Neural crest cell (in vitro differentiated cells): ENCODE measurements at places on chromosomes 2 and 18. TPM values are rescaled to one million over a fixed set of nuclear protein-coding genes. Genes with fewer than 3 reads are reported as not detected.

The XDH gene
- total RNA-seq = 0.75 and 1.5 TPM in 2 replicates

The UGT1A6 gene
- total RNA-seq = not detected in 2 replicates

The SMC6 gene
- 33.6 and 38.2 TPM in 2 replicates for total RNA-seq

The C2orf68 gene
- total RNA-seq = 50.4 and 53.7 TPM in 2 replicates

The GATA6 gene
- not detected in 2 replicates for total RNA-seq

The FLACC1 gene
- total RNA-seq = 0.77 and 1.0 TPM in 2 replicates

The TTN gene
- total RNA-seq = under 0.01 TPM in 2 replicates

The ARL4C gene
- total RNA-seq = 27.3 and 29.5 TPM in 2 replicates

The HOXD12 gene
- total RNA-seq = not detected in 2 replicates

The TMEM247 gene
- total RNA-seq = not detected in 2 replicates

The SPATA3 gene
- not detected in 2 replicates for total RNA-seq

The DCDC2C gene
- not detected in 2 replicates for total RNA-seq

The C2orf76 gene
- total RNA-seq = 10.6 and 11.6 TPM in 2 replicates

The SERPINB13 gene
- not detected in 2 replicates for total RNA-seq

The MARCHF4 gene
- total RNA-seq = 0.86 and 1.2 TPM in 2 replicates

The RTTN gene
- total RNA-seq = 31.7 and 34.8 TPM in 2 replicates
